ENCODE measurements at places on chromosomes 3 and 15. TPM values are rescaled to one million over a fixed set of nuclear protein-coding genes. Genes with fewer than 3 reads are reported as not detected.

DNA sequence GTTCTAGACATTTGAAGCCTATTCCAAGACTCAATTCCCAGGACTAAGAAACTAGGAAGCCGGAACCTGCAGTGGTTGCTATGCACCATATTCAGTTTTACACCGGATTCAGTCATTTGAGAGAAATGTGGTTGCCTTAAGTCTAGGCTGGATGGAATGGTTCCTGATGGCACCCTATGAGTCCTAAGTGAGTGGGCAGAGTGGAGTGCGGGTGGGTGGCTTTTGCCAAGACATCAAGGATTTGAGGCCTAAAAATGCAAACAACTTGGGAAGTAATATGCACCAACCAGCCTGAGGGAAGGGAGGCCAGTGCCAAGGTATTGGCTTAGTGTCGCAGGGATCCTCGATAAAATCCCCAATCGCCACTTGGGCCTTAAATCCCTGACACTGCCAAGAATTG lies 4.2 kb upstream of the CD276 start:
- H3K4me1 ChIP-seq: peaks cover 7% of the 10 kb centered on the region
- no peak overlapping the region for H3K27ac ChIP-seq
- no peak for DNase-seq
- H3K27me3 ChIP-seq: peaks cover 4% of the 10 kb centered on the region

DNA sequence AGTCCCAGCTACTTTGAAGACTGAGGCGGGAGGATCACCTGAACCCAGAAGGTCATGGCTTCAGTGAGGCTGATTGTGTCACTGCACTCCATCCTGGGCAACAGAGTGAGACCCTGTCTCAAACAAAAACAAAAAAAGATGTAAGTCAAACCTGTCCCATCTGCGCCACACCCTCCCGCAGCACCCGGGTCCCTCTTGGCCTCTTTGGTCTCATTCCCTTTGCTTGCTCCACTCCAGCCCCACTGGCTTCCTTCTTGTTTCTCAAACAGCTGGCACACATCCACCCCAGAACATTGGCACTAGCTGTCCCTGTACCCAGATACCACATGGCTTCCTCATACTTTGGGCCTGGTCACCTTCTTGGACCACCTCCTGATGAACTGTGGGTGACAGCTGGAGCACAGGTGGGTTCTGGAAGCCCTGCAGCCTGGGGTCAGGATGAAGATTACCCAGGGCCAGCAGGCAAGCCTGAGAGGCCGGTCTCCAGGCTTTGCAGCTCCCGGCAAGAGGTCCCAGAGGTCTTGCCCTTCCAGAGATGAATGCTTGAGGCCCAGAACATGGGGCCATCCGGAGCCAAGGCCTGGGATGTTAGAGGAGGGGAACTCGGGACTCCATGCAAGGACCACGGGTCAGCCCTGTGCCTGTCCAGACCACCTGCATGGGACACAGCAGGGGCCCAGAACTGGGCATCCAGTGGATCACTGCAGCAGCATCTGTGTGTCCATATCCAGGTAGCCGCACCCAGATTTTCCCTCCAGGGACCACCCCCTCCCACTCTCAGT lies 10.9 kb upstream of the GATA2 start:
- H3K4me3 ChIP-seq: no peak overlapping the region
- DNase-seq: no peak
- peaks cover 12% of the 10 kb centered on the region for H3K27me3 ChIP-seq
- H3K36me3 ChIP-seq: no peaks in the 10 kb centered on the region
- no peak overlapping the region for H3K27ac ChIP-seq

- DNase-seq: no peak
- peaks cover 73% of the 10 kb centered on the region for H3K4me1 ChIP-seq
- no peak overlapping the region for H3K4me3 ChIP-seq
Measured at GRCh38 chr15:92098869-92099268, 245.4 kb downstream of the SLCO3A1 start.

GRCh38 chr3:10763248-10763620 lies 52.8 kb upstream of the SLC6A11 start:
- H3K36me3 ChIP-seq: no peaks in the 10 kb centered on the region
- H3K4me3 ChIP-seq: no peak overlapping the region
- H3K27me3 ChIP-seq: peaks cover 9% of the 10 kb centered on the region
- no peak for DNase-seq
- no peaks in the 10 kb centered on the region for H3K4me1 ChIP-seq
- H3K27ac ChIP-seq: no peak overlapping the region

DNA sequence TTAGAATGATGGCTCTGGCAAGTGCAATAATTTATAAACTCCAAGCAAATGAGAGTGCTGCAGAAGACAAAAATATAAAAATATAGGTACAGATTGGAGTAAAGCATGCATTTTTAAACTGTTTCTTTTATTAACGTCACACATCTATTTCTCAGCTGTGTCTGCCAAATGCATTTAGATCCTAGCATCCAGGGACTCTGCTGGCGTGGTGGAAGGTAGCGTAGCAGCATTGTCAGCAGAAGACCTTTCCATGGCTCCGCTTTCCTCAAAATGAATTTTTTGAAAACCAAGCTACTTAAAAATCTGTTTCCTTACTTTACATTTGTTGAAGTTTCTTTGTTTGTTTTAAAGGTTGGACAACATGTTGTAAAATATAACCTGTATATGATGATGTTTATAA lies 16.3 kb upstream of the ATP10A start:
- H3K27ac ChIP-seq: no peak overlapping the region
- peaks cover 4% of the 10 kb centered on the region for H3K27me3 ChIP-seq
- H3K36me3 ChIP-seq: no peaks in the 10 kb centered on the region
- H3K4me1 ChIP-seq: peaks cover 12% of the 10 kb centered on the region
- no peak overlapping the region for H3K4me3 ChIP-seq
- DNase-seq: no peak

DNA sequence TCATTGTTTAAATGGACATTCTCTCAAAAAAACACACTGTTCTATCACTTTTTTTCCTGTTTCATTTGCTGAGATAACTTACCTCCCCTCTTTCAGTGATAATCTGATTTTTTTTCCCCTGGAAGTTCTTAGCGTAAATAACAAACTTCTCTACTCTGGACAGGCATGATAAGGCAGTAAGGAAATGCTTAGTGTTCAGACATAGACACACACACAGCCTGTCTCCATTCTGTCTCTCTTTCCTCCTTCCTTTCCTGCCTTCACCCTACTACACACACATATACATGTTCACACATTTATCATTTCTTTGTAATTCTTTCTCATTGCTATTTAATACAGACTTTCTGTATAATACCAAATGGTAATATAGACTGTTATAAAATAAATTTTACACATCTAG lies 470.8 kb upstream of the ROBO1 start:
- no peak for DNase-seq
- no peaks in the 10 kb centered on the region for H3K36me3 ChIP-seq
- H3K27me3 ChIP-seq: no peaks in the 10 kb centered on the region
- H3K4me3 ChIP-seq: no peak overlapping the region
- H3K4me1 ChIP-seq: no peaks in the 10 kb centered on the region
- H3K27ac ChIP-seq: no peak overlapping the region

GRCh38 chr15:30065025-30065801 lies 17.5 kb upstream of the GOLGA8J start:
- DNase-seq: no peak
- no peak overlapping the region for H3K4me3 ChIP-seq
- H3K27ac ChIP-seq: no peak overlapping the region
- H3K4me1 ChIP-seq: no peaks in the 10 kb centered on the region

DNA sequence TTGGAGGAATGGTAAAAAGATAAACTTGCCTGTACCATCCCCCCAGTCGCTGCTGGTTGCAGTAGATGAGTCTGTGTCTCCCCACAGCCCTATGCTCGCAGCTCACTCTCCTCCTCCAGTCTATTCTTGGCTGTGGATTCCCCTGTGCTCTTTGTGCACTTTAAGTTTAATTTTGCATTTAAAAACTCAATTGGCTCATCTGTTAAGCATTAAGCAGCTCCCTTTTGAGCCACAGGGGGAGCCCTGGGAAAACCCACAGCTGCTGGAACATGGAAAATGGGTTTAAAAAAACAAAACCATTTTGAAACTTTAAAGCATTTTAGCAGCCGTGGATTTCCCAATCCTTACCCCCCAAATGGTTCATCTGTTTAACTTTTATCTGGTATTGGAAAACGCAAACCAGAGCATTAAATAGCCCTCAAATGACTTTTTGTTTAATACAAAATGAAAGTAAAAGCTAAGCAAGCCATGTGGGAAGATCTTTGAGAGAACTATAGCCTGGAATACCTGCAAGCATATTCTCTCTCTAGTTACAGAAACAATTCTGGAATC lies 536.9 kb downstream of the ZIC1 start:
- no peak for DNase-seq
- no peaks in the 10 kb centered on the region for H3K36me3 ChIP-seq
- no peak overlapping the region for H3K27ac ChIP-seq
- peak overlapping the region; percentile 35 for H3K4me3 ChIP-seq
- no peaks in the 10 kb centered on the region for H3K4me1 ChIP-seq

DNA sequence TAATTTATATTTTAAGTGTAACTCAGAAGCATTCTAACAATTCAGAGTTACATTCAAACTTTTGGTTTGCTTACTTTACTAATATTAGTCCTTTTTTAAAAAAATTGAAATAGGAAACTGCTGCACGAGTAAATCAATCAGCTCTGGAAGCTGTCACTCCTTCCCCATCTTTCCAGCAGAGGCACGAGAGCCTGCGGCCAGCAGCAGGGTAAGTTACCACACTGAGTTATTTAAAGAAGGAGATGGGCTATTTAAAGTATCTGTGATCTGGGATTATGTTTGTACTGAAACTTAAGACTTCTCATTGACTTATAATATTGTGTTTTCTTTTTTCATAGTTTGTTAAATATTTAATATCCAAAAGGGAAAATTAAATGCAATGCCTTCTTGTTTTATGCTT lies 29.3 kb downstream of the APPL1 start:
- H3K27me3 ChIP-seq: no peaks in the 10 kb centered on the region
- H3K27ac ChIP-seq: no peak overlapping the region
- no peak for DNase-seq
- H3K4me1 ChIP-seq: no peaks in the 10 kb centered on the region
- peaks cover 29% of the 10 kb centered on the region for H3K36me3 ChIP-seq

GRCh38 chr3:169746924-169747323 lies 17.9 kb downstream of the TERC start:
- H3K27ac ChIP-seq: no peak overlapping the region
- H3K4me3 ChIP-seq: no peak overlapping the region
- H3K36me3 ChIP-seq: no peaks in the 10 kb centered on the region
- no peak for DNase-seq
- no peaks in the 10 kb centered on the region for H3K4me1 ChIP-seq
- H3K27me3 ChIP-seq: peaks cover 7% of the 10 kb centered on the region

GRCh38 chr3:169628567-169628966 lies 34.9 kb downstream of the MECOM start:
- no peaks in the 10 kb centered on the region for H3K36me3 ChIP-seq
- DNase-seq: no peak
- peaks cover 5% of the 10 kb centered on the region for H3K27me3 ChIP-seq
- no peak overlapping the region for H3K4me3 ChIP-seq

DNA sequence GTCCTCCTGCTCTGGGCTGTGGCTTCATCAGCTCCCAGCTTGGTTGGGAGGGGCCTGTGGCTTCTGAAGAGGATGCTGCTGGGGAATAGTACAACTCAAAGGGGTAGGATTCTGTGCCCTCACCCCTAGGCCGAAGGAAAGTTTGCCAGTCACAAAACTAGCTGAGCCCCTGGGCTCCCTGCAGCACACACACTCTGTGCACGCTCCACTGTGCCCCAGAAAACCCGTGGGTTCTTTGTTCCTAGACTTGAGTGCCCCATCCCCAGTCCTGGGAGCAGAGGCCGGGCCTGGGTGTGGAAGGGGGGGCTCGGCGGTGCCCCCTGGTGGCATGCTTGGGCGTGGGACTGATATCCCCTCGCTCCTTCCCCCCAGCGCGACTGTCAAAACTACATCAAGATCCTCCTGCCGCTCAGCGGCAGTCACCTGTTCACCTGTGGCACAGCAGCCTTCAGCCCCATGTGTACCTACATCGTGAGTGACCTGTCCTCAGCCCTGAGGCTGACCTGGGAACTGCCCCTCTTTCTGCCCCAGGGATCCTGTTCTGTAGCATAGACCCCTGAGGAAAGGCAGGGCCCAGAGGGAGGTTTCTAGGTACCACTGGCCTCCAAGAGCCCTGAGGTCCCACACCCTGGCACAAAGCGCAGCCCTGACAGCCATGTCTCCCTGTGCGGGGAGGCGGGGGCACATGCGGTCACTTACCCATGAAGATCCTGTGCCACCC lies 14.2 kb downstream of the CIB1 start:
- peak; percentile 49 for DNase-seq
- no peak overlapping the region for H3K4me3 ChIP-seq
- H3K36me3 ChIP-seq: peaks cover 9% of the 10 kb centered on the region

DNA sequence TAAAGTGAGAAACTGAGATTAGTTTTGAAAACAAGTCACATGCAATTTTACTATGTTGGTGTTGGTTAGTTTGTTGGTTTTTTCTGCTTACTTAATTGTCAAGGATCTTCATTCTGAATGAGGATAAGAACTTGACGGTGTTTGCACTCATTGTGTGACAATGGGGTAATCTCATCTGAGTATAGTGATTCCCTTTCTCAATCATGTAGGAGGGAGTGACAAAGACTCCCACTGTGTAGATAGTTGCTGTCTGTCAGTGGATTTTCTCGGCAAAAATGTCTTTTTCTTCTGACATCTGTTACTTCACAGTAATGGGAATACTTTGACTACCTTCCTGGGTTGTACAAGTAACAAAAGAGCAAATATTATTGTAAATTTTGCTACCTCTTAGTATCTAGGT lies 23.5 kb downstream of the KCNH8 start:
- H3K4me1 ChIP-seq: no peaks in the 10 kb centered on the region
- H3K27me3 ChIP-seq: no peaks in the 10 kb centered on the region
- no peak for DNase-seq
- H3K36me3 ChIP-seq: no peaks in the 10 kb centered on the region
- H3K4me3 ChIP-seq: no peak overlapping the region
- H3K27ac ChIP-seq: no peak overlapping the region

The SYNM gene
- polyA plus RNA-seq: not detected

The ASB14 gene
- polyA plus RNA-seq: not detected

The LRRC34 gene
- 0.40 TPM for polyA plus RNA-seq

The NPAP1 gene
- polyA plus RNA-seq: not detected
